ENCODE measurements at places on chromosomes 16 and 17.

DNA sequence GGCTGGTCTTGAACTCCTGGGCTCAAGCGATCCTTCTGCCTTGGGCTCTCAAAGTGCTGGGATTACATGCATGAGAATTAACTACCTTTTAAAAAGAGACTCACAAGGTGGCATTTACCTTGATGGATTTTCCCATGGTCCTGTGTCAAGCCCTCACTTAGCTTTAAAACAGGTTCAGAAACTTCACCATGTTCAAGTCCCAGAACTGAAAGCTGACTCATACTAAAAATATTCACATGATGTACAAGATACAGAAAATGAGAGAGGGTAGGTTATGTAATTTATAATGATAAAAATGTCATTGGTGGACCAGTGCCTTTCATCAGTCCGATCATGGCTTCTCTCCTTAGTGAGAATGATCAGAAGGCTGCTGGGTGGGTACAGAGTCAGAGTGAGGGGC, 4.3 kb upstream of the AKAP1 start:
- DNase-seq, result no peak

GRCh38 chr17:31842195-31843069, 16.6 kb downstream of the COPRS start:
- peak; percentile 56 for DNase-seq

DNA sequence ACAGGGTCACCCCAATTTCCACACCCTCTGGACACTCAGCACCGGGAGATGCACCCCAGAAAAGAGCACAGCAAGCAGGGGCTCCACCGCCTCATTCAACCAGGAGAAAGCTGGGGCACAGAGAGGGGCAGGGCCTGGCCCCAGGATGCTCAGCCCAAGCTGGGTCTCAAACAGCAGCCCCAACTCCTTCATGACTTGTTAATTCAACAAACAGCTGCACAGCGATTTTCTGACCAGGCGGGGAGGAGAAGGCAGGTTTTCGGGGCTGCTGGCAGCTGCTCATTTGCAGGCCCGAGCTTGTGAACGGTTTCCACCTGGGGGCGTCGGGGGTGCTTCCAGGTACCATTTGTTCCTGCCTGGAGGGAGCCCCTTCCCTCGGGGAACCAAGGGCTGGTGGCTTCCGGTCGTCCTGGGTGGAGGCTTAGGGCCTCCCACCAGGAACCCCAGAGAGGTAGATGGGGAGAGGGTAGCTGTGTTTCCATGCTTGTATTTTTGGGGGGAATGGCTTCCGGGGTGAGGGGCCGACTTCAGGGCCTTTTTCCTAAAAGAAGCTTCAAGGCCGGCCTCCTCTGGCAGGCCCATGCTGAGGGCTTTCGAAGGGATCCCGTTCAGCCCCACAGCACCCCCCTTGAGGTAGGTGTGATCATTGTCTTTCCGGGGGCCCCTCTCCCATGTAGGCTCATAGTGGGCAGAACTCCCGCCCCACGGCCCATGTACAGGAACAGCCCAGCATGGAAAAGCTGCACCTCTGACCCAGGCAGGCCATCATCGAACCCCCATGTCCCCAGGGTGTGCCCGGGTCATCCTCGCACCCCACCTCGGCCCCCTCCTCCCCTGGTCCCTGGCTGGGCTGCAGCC, 191.6 kb upstream of the GSE1 start:
- DNase-seq, result no peak

GRCh38 chr17:47280072-47280811, 26.6 kb downstream of the ITGB3 start:
- DNase-seq, result no peak

- no peak for DNase-seq
Measured at GRCh38 chr16:73912281-73912680, 384.3 kb upstream of the PSMD7 start.

- no peak for DNase-seq
Measured at GRCh38 chr17:62706598-62707424, 79.3 kb downstream of the MRC2 start.

DNA sequence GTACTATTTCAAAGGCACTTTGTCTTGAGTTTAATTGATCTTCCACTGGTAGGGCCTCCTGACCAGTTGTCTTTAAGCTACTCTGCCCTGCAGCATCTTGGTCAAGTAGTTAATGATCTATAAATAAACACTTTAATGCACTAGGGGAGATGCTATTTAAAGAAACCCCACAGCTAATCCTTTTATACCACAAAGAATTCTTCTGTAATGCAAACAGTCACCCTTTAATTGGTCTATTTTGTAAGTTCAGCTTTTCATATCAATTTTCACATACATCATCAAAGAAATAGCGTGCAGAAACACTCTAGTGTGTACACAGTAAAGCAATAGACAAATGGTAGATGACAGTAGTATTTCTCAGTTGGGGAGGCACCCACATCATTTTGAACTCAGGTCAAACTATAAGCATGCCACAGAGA, 70.3 kb downstream of the PMP22 start:
- no peak for DNase-seq

DNA sequence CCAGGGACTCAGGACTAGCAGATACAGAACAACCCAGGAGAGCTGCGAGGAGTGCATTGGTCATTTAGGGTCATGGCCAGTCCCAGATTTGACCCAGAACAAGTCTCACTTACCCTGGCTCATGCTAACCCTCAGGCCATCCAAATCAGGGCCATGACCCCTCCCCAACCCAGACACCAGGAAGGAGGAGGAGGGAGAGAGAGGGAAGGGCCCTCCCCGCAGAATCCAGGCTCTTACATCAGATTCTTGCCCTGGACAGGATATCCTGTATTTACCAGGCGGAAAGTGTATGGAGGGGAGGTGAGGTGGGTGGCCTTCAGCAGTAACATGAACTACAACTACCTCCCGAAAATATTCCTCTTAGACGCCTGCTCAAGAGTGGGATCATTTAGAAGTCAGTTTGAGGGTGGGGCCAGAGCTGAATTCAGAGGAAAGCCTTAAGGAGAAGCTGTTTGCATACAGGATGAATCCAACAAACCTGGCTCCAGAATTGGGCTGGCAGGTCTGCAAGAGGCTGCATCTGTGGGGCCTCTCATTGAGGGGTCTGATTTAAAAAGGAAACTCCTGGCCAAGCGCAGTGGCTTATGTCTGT, 2.1 kb downstream of the VAT1 start:
- DNase-seq, result no peak

DNA sequence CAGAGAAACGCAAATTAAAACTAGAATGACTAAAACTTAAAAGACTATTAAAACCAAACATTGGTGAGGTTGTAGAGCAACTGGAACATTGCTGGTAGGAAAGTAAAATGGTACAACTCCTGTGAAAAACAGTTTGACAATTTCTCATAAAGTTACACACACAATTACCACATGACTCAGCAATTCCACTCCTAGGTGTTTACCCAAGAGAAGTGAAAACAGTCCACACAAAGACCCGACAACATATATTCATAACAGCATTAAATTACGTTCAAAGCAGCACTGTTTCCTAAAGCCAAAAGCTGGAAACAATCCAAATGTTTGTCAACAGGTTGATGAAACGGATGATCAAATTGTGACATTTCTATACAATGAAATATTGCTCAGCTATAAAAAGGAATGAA, 26.5 kb upstream of the ALOX12 start:
- DNase-seq, result no peak

DNA sequence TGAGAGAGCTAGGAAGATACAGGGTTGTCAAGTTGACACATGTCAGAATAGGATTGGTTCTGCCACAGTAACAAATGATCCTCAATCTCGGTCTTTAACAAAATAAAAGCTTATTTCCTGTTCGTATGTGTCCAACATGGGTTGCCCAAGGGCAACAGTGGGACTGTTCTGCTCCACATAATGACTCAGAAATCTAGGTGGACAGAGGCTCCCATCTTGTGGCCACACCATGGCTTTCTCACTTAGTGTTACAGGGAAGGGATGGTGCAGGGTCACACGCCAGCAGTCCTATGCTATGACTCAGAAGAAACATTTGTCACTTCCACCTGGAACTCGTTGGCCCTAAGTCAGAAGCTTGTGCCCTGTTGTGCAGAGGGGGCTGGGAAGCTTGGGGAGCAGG, 364.9 kb downstream of the SNX29 start:
- no peak for DNase-seq

- DNase-seq, result no peak
Measured at GRCh38 chr17:63477480-63478440, 899 bp downstream of the ACE start.

DNA sequence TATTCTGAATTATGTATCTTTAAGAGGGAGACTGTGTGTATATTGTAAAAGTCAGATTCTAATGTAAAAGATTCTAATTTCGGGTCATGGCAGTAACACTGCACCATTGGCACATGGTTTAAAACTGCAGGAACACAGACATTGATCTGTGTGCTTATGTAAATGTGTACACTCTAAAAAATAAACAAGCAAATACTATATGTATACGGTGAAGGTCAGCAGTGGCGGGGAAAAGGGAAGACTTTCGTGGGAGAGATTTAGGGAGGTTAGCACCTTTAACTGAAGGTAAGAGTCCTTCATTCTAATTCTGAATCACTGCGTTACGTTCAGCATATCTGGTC, 157.8 kb upstream of the FAM20A start:
- no peak for DNase-seq

DNA sequence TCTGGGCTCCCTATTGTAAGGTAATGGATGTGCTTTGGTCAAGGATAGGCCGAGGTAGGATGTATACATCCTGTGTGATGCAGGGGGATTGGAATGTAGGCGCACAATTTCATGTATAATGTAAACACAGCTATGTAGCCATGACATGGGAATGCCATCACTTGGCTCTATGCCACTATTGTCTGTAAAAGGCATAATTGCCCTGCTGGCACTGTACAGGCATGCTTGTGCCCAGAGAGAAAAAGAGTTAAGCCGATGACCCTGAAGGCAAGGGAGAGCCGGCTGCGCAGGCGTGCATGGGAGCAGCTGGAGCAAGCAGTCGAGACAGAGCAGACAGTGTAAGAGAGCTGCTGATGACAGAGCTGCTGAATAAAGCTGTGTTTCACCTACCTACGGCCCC, 212.5 kb upstream of the CPHXL start:
- no peak for DNase-seq

Data from stimulated activated CD4-positive, alpha-beta T cell treated with anti-CD3 and anti-CD28 coated beads, Interleukin-12 subunit alpha, Interleukin-12 subunit beta, amount 100 ng/mL, for 24 hours (primary cell).